ENCODE measurements at places on chromosomes 16 and 17.

DNA sequence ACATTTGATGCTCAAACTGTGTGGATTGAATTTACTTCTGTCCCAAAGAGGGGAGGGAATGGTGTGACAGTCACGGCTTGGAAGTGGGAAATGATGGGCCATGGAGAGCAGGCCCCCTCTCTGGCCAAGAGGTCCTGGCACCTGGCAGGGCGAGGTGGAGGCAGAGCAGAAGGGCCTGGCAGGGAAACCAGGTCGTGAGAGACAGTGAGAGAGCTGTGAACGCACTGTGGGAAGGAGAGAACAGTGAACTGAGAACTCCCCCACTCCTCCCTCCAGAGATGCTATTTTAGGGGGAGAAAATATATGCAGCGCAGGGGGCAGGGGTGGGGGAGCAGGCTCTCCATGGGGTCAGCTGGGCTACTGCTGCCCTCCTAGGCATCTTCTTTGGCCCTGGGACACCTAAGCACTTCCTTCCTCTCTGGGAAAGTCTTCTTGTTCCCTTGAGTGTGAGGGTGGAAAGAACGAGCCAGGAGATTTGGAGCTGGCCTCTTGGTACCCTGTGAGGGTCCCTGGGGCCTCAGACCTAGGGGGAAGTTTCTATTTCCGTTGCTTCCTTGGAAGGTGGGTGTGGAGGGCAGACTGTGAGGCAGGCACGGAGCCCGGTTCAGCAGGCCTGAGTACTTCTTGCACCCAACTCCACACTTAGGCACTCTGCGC lies 17.2 kb upstream of the TBX21 start:
- no peak for DNase-seq

- no peak for DNase-seq
Measured at GRCh38 chr16:71904239-71904638, 8.9 kb downstream of the IST1 start.

GRCh38 chr16:14211856-14212543 lies 140.9 kb downstream of the MRTFB start:
- DNase-seq = no peak

GRCh38 chr17:79852748-79853147 lies 13.5 kb upstream of the CBX4 start:
- peak; percentile 93 for DNase-seq

GRCh38 chr16:70160388-70160787 lies 13.2 kb upstream of the CLEC18C start:
- DNase-seq = no peak

GRCh38 chr17:82868715-82869131 lies 28.9 kb upstream of the ZNF750 start:
- DNase-seq = no peak

- DNase-seq = no peak
Measured at GRCh38 chr17:71441098-71441497, 679.7 kb upstream of the SOX9 start.

- DNase-seq = peak; percentile 67
Measured at GRCh38 chr16:83689385-83689831, 118.4 kb upstream of the HSBP1 start.

Measured in suppressor macrophage treated with lipopolysaccharide for 1 hour (primary cell).